NCI-H1092 (cell line): ENCODE measurements at places on chromosomes 1 and 21.

DNA sequence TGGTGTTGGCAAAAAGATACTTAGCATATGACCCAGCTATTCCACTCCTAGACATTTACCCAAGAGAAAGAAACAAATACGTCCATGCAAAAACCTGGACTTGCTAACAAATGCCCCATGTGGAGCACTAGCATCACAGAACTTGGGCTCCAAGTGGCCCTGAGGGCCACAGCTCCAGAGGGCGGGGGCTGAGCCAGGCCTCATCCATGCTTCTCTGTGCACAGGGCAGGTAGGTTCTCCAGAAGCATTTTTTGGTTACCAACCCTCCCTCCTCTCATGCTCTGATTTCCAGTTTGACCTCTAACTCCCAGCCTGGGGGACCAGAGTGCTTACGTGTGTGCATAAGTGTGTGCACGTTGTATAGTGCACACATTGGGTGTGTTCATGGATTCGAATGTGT lies 2.0 kb downstream of the KRTAP12-2 start:
- DNase-seq = no peak

DNA sequence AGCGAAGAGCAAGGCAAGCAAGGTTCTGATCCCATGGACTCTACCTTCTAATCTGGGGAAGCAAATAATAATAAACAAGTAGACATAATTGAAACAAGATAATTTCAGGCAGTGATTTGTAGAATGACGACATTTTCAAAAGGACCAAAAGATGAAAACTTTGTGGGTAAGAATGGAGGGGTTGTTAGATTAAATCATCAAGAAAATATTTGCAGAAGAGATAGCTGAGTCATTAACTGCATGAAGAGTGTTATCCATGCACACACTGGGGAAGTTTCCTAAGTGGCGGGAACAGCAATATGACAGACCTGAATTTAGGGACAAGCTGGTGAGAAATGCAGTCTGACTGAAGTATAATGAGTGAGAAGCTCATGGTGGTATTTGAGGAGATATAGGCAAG lies 583.1 kb upstream of the RGS18 start:
- no peak for DNase-seq

GRCh38 chr1:119771770-119772169 lies 3.1 kb upstream of the HMGCS2 start:
- DNase-seq = no peak

DNA sequence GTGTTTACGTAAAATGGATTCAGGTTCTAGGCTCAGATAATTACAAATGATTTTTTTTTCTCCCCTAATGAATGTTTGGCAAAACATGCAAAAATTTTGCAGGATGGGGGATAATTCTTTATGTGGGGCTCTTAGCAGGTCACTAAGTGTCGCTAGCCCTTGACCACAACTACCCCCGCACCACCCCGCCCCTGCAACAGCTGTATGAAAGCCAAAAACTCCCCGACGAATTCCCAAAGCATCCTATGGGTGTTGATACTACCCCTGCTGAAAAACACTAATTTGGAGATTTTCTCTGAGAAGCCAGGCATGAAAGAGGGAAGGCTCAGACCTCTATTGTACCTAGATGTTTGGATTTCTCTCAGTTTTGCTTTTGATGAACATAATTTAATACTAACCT lies 243.0 kb downstream of the TRABD2B start:
- no peak for DNase-seq

GRCh38 chr1:183810756-183811544 lies 6.0 kb downstream of the RGL1 start:
- no peak for DNase-seq

GRCh38 chr21:34129901-34130715 lies 56.7 kb downstream of the MRPS6 start:
- DNase-seq = no peak

GRCh38 chr1:223835754-223836153 lies 10.0 kb downstream of the TP53BP2 start:
- no peak for DNase-seq

GRCh38 chr1:226638608-226639007 lies 90.0 kb downstream of the STUM start:
- no peak for DNase-seq
